ENCODE measurements at places on chromosomes 6 and 20.

GRCh38 chr6:168600381-168600780 lies 159.4 kb downstream of the SMOC2 start:
- DNase-seq: no peak

DNA sequence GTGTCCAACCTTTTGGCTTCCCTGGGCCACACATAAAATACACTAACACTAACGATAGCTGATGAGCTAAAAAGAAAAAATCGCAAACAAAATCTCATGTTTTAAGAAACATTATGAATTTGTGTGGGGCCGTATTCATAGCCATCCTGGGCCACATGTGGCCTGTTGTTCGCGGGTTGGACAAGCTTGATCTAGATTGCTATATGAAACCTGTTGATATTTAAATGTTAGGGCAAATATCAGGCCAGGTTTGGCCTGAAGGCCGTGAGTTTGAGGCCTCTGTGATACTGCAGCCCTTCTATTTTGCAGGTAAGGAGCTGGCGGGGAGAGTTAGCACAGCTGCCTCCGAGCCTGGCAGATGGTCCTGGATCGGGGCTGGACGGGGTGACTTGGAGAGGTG lies 99.0 kb downstream of the CEBPB start:
- DNase-seq: no peak

DNA sequence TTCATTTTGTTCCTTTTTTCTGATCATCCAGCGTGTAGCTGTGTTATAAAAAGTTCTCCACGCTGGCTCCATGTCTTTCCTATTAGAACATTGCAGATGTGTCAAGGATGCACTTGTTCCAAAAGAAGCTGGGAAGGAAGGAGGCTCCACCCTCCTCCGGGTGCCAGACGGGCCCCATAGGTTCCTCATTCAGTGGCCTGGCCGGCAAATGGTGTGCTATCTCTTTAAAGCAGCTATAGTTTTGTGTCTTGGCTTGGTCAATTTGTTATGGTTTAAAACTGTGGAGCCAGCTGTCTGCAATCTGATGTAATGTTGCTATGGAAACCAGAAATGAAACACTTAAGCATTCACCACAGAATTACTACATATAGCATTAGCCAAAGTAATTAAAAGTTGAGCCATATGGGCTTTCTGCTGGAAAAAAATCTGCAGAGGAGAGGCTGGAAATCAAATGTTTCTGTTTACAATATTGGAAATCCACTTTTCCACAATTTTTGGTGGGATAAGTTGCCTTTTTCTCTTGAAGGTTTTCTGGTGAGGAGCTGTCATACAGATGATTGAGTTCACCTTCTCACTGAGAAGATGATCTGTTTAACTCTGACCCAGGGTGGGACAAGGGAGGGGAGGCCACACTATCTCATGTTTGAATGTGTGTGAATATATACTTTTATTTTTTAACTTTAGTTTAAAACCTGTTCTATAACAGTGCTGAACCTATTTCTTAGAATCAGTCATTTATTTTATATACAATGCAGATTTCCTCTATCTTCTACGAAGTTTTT lies 167.4 kb downstream of the SASH1 start:
- peak; percentile 92 for DNase-seq

GRCh38 chr6:11028959-11029358 lies 15.1 kb downstream of the ELOVL2 start:
- DNase-seq: no peak

GRCh38 chr6:4703382-4703781 lies 72.8 kb upstream of the CDYL start:
- no peak for DNase-seq

GRCh38 chr6:149086363-149086762 lies 231.1 kb upstream of the TAB2 start:
- DNase-seq: no peak

DNA sequence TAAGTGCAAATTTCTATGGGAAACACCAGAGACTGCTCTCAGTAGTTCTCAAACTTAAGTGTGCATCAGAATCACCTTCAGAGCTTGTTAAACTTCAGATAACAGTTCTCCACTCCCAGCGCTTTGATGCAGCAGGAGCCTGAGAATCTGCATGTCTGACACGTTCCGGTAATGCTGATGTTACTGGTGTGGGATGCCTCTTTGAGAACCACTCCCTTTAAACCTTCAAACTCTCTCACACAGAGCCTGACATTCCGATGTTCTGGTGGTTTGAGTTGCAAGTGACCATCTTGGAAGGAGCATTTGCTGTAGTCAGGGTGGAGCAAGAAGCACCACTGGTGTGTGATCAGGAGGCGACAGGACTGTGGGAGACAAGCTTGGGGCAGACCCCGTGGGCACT lies 57.9 kb downstream of the OTOR start:
- no peak for DNase-seq

GRCh38 chr20:33667245-33667675 lies 517 bp downstream of the ACTL10 start:
- DNase-seq: no peak

DNA sequence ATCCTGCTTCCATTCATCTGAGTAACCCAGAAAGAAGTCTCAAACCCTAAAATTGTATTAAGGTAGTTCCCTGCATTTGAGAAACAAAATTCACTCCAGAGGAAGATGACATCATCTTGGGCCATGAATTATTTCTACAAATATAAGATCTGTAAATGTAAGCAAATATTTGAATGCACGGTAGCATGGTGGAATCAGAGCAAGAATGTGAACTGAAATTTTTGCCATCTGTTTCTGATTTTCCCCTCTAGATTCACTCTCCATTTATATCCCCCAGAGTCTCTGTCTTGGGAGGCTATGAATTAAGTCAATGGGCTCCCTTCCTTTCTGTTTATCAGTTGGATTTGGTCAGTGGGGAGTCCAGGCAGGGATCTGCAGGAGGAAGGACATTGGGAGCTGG lies 5.8 kb upstream of the MAP3K5 start:
- DNase-seq: no peak

DNA sequence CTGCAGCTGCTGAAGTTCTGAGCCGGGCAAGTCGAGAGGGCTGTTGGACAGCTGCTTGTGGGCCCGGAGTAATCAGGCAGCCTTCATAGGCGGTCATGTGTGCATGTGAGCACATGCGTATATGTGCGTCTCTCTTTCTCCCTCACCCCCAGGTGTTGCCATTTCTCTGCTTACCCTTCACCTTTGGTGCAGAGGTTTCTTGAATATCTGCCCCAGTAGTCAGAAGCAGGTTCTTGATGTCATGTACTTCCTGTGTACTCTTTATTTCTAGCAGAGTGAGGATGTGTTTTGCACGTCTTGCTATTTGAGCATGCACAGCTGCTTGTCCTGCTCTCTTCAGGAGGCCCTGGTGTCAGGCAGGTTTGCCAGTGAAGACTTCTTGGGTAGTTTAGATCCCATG lies 21.2 kb upstream of the MAPK13 start:
- DNase-seq: no peak

- DNase-seq: no peak
Observed at GRCh38 chr20:12965870-12966251, 42.9 kb upstream of the SPTLC3 start.

- DNase-seq: no peak
Observed at GRCh38 chr6:96537726-96538125, 16.1 kb downstream of the UFL1 start.
